T follicular helper cell (primary cell): ENCODE measurements at places on chromosomes 5 and 9.

DNA sequence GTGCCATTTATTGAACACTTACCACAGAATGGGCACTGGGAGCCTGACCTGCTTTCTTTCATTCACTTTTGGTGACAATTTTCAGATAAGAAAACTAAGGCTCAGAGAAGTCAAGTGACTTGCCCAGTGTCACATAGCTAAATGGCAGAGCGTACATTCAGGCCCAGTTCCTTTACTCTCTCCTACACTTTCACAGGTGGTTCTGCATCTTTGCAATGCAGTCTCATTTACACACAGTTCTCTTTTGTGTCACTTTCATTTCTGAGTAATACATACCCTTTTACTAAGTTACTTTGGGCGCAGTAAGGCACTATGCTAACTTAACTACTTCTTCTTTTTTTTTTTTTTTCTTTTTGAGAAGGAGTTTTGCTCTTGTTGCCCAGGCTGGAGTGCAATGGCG, 8.3 kb downstream of the NFIL3 start:
- DNase-seq = no peak

DNA sequence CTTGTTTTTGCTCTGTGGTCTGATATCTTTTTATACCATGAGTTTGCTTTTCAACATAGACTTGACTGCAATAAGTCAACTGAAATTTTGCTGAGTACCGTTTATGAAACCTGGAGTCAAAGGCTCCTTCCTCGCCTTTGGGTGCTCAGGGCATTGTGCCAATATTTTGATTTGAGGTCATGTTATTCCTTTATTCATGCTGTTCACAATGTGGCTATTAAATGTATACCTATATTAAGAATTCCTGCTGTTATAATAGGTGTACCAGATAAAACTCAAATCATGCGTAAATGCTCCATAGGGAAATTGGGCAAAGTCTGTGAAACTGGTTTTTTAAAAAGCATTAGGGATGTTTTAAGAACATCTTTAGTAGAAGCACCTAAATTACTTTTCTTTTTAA, 334.0 kb upstream of the NUDT12 start:
- no peak for DNase-seq

GRCh38 chr9:15642369-15642962, 89.6 kb downstream of the CCDC171 start:
- DNase-seq = no peak

GRCh38 chr9:32487981-32488380, 38.0 kb downstream of the RIGI start:
- DNase-seq = no peak

- no peak for DNase-seq
These were observed 573.9 kb downstream of the KIF4B start for GRCh38 chr5:155587458-155587857.

DNA sequence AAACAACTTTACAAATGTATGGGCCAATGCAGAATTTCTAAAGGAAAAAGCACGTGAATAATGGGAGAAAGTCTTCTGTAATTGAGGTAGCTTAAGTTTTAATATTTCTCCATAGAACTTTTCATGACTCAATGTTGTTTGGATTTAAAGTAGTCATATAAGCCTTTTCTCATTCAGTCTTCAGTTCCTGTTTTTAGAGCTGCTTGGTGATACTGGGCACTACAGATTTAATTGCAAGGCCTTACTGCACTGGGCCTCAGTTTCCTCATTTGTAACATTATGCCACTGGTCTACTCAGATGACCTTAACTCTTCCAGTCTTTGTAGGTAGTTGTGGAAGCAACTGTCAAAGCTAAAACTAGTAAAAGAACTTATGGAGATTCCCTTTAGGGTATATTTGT, 60.4 kb downstream of the WDR41 start:
- DNase-seq = no peak
